ENCODE measurements at places on chromosomes 1 and 21. TPM values are rescaled to one million over a fixed set of nuclear protein-coding genes. Genes with fewer than 3 reads are reported as not detected.

The RNF223 gene
- not detected for total RNA-seq

The DDAH1 gene
- total RNA-seq, result 8.7 TPM

The SPRR1B gene
- total RNA-seq, result not detected

The MRPS14 gene
- total RNA-seq, result 26.9 TPM

The ZNF648 gene
- total RNA-seq, result not detected

The AUNIP gene
- not detected for total RNA-seq

The MAB21L3 gene
- total RNA-seq, result not detected

The PTGER3 gene
- total RNA-seq, result 1.3 TPM

DNA sequence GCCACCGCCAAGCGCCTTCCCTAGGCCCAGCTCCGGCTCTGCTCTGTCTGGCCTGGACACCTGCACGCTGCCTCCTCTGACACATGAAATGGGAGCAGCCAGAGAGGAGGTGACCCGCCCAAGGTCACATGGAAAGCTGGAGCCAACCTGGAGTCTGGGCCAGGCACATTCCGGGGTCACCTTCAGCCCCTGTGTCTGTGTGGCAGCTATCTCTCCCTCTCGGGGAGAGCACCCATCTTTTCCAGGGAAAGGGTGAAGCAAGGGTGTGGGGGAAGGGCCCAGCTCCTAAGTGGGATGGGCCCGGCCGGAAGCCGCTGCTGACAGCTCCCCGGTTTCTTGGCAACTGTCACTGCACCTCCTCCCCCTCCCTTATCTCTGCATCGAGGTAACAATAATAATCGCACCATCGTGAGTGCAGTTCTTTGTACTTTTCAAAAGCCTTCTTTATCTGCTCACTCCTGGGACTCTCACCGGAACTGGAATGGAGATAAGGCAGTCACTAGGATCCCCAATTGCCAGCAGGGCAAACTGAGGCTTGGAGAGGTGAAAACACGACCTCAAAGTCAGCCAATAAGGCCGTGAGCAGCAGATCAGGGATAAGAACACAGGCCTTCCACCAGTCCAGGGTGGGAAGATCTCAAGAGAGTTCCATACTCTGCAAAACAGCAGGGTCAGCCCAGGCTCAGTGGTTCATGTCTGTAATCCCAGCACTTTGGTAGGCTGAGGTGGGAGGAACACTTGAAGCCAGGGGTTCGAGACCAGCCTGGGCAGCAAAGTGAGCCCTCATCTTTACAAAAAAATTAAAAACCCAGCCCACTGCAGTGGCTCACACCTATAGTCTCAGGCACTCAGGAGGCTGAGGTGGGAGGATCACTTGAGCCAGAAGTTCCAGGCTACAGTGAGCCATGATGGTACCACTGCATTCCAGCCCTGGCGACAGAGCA, 36.9 kb downstream of the RAP1GAP start:
- DNase-seq, result no peak

DNA sequence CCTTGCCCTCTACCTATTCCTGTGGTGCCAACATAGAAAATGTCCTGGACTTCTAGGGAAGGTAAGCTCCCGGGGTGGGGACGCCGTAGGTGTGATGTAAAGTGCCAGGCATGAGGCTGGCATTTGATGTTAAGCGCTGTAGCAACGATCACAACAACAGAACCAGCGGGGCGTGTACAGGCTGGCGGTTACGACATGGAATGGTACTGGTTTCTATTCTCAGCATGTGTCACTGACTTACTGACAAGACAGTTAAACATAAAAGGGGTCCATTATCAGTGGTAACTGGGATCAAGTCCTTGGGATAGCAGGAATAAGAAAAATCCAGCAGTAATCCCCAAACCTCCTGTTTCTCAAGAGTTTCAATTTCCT, 58.9 kb downstream of the TGFBR3 start:
- DNase-seq, result peak; percentile 49

DNA sequence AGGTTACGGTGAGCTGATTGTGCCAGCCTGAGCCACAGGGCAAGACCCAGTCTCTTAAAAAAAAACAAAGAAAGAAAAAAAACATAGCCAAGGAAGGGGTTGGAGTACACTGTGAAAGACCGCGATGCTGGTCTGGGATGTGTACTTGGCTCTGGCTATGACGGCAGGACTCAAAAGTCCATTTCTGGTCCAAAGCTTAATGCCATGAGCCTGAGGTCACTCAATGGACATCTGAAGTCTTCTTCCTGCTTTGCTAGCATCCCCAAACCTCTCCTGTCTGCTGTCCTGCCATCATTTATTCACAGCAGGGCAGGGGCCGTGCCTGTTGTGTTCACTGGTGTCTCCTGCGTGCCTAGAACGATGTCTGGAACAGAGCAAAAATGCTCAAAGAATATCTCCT, 1.5 kb upstream of the ARHGEF10L start:
- no peak for DNase-seq

DNA sequence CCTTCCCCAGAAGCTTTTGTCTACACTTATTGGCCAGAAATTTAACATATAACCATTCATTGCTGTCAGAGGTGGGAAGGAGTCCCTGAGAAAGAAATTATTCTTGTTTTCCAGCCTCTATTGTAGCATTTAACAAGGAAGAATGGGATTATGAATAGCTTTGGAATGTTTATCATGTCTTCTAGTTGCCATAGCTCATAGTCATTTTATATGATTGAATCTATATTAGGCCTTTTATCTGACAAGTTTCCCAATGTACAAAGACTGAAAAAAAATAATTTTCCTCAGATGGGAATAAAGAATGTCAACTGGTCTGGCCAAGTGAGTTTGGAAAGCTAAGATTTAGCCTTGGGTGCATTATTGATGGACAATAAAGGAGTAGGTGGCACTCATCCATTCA, 28.3 kb downstream of the PTPRC start:
- no peak for DNase-seq

DNA sequence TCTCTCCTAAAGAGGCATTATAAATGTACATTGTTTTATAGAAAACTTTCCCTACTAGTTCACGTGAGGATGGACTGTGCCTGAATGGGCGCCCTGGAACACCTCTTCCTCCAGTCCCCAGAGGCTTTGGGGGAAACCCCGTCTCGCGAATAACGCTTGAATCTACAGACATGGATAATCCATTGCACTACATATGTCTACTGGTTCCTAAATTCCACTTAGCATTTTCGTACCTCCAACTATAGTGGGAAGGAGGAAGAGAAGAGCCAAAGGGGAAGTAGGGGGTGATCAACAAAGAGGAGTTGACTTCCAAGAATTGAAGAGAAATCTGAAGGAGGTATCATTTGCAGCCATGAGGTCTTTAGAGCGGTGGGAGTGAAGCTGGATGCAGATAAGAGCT, 11.1 kb downstream of the BARHL2 start:
- DNase-seq, result no peak

GRCh38 chr1:171961861-171962260, 120.6 kb downstream of the DNM3 start:
- DNase-seq, result no peak

DNA sequence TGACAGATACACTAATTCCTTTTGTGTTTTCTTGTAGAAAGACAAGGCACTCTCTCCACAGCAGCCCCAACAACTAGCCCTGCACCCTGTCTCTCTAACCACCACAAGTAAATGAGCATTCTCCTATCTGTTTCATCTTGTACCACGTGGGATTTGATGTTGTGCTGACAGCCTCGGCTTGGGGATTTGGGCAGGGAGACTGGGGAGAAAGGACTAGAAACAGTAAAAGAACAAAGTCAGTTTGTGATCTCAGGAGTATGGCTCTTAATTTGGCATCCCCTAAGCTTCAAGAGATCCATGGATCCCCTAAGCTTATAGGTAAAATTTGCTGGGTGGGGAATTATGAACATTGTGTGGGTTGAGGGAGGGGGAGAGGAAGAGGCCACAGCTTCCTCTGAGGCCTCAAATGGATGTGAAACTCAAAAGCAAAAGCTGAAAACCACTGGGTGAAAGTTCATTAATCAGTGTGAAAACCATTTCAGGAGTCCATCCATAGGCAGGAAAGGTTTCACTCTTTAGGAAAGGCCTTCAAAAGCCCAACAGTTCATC, 3.1 kb downstream of the C1orf162 start:
- DNase-seq, result no peak

DNA sequence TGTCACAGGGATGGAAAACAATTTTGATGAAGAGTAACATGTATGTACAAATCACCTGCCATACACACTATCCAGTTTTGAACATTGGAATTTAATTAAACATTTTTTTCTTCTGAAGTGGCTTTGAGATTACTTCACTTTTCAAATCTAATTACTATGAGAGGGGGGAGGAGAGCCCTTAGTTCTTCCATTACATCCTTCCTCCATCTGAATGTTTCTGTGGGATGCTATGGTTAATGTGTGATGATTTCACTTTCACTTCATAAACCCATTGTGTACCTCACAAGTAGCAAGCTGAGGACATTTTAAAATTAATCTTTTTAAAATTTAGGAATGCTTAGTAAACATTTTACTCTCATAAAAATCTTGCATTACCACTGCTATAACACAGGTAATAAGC, 156.9 kb downstream of the RUNX1 start:
- DNase-seq, result no peak

DNA sequence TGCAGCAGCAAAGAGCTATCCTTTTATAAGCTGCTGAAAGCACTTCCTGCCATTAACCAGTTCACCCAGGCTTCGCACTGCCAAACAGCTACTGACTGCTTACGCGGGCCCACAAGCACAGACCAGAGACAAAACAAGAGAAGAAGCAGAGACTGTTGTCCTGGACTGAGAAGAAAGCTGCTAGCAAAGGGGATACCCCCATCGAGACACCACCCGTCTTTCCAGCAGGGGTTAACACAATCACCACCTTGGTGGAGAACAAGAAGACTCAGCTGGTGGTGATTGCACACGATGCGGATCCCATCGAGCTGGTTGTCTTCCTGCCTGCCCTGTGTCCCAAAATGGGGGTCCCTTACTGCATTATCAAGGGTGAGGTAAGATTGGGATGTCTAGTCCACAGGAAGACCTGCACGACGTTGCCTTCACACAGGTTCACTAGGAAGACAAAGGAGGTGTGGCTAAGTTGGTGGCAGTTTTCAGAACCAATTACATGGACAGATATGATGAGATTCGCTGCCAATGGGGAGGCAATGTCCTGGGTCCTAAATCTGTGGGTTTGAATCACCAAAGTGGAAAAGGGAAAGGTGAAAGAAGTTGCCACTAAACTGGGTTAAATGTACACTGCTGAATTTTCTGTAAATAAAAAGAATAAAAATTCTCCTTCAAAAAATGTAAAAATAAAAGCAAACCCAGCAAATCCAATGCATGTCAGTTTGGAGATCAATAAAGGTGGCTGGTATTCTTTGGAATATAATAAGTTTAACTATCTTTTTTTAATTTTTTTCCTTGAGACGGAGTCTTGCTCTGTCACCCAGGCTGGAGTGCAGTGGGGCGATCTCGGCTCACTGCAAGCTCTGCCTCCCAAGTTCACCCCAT, 1.2 kb downstream of the FMO5 start:
- no peak for DNase-seq

GRCh38 chr1:113125517-113125916, 52.5 kb downstream of the LRIG2 start:
- DNase-seq, result no peak

GRCh38 chr1:32491386-32491785, 26.5 kb downstream of the ZBTB8B start:
- no peak for DNase-seq

DNA sequence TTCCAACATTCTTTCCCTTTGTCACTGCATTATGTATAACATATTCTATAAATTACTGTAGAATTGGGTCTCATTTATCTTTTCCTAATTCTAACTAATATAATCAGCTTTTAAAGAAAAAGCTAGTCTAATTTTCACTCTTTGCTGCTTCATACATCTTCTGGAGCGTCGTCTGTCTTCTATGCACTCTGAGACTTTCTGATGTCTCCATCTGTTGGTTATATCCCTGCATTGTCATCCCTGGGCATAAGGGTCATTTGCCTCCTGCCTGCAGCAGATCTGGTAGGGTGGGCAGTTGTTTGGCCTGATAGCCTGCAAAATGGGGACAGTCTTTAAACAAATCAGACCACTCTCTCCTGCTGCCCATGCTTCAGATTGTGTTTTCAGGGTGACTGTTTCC, 40.8 kb upstream of the DYNLT5 start:
- DNase-seq, result no peak

DNA sequence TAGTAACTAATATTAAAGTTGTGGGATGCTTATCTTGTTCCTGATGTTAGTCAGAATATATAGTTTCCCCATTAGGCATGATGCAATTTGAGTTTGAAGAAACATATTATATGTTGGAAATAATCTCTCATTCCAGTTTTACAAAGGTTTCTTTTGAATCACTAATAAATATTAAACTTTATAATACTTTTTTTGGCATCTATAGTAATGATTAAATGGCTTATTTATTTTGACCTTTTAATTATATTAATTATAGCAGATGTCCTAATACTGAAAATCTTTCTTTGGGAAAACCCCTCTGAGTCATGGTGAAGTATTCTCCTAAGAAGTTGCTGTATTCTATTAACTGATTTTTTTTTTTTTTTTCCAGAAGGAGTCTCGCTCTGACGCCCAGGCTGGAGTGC, 28.5 kb upstream of the PTGS2 start:
- no peak for DNase-seq

- peak; percentile 43 for DNase-seq
Observed at GRCh38 chr1:204445860-204446412, 34.3 kb upstream of the PPP1R15B start.

DNA sequence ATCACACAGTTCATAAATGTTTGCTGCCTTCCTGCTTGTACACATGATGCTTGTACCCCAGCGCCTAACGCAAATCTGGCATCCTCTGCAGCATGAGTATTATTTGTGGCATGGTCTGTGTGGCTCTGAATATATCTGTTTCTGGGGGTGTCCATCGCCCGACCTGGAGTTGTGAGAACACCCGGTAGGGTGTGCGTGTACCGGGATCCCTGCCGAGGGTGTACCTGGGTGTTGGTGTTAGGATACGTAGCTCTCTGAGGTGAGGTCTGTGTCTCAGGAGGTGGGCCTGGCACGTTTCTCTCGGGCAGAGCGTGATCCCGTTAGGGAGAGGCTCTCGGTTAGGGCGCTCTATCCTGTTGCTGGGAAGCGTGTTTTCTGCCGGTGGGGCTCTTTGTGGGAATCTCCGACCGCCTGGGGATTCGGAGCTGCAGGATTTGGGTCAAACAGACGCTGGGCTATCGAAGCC, 10.4 kb upstream of the CDC20 start:
- DNase-seq, result no peak

- DNase-seq, result no peak
Observed at GRCh38 chr1:41245659-41246058, 3.6 kb upstream of the SCMH1 start.

GRCh38 chr1:229253151-229253974, 17.5 kb upstream of the RAB4A start:
- no peak for DNase-seq

GRCh38 chr1:155909894-155910293, 1.3 kb downstream of the RIT1 start:
- no peak for DNase-seq

GRCh38 chr1:223712850-223713474, 623 bp downstream of the CAPN2 start:
- DNase-seq, result peak; percentile 58

DNA sequence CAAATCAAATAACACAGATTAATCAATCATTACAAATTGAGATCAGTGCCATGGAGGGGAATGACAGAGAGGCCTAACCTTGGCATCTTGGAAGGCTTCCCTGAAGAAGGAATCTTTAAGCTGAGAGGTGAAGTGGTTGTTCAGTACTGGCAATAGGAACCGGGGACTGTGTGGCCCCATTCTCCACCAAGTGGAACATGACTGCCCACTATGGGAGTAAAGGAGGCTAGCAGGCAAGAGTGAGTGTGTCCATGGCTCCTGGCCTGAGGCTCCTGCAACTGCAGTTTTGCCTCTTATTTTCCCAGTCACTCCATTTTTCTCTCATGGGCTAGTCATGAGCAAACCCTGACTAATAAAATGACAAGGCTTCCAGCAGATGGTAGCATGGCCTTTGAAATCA, 112.2 kb upstream of the GJB5 start:
- no peak for DNase-seq

Measured in heart right ventricle (tissue), 16 donors.